ENCODE measurements at places on chromosomes 2 and 18. TPM values are rescaled to one million over a fixed set of nuclear protein-coding genes. Genes with fewer than 3 reads are reported as not detected.

The INO80D gene
- total RNA-seq = 33.2 TPM

DNA sequence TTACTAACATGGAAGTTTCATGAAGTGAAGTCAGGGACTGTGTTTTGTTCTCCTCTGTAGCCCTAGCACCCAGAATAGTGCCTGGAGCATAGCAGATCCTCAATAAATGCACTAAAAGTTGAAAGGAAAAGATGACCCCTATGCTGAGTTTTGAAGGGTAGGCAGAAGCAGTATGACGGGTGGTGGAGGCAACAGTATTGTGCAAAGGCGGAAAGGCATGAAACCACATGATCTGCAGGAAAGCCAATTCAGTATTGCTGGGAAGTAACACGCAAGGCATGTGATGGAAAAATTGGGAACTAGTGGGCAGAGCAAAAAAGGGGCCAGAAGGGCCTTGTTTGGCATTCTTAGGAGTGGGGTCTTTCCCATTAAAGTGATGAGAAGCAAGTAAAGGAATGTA, 23.1 kb downstream of the DTNB start:
- peaks cover 7% of the 10 kb centered on the region for H3K36me3 ChIP-seq
- no peak for DNase-seq
- H3K4me1 ChIP-seq = no peaks in the 10 kb centered on the region
- H3K4me3 ChIP-seq = no peak overlapping the region
- H3K27me3 ChIP-seq = no peaks in the 10 kb centered on the region

GRCh38 chr2:163138947-163139346, 300.4 kb upstream of the KCNH7 start:
- no peaks in the 10 kb centered on the region for H3K36me3 ChIP-seq
- H3K4me3 ChIP-seq = no peak overlapping the region
- H3K27ac ChIP-seq = no peak overlapping the region
- H3K27me3 ChIP-seq = no peaks in the 10 kb centered on the region

DNA sequence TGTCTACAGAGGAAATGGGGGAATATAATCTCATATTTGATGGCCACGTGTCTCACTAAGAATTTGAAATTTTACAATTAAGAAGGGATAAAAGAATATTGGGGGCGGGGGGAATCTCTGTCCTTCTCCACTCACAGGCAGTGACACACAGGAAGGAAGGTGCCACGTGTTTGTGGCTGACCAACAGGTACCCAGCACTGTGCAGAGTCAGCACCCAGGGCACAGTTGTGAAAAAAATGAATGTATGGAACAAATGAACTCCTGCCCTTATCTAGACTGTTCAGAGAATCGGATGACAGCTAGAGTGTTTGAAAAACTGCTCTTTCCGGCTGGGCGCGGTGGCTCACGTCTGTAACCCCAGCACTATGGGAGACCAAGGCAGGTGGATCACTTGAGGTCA, 317.0 kb upstream of the MYT1L start:
- H3K36me3 ChIP-seq = no peaks in the 10 kb centered on the region
- H3K27ac ChIP-seq = no peak overlapping the region
- DNase-seq = no peak
- H3K27me3 ChIP-seq = no peaks in the 10 kb centered on the region
- H3K4me3 ChIP-seq = no peak overlapping the region

The MYOM1 gene
- total RNA-seq = 0.53 TPM

DNA sequence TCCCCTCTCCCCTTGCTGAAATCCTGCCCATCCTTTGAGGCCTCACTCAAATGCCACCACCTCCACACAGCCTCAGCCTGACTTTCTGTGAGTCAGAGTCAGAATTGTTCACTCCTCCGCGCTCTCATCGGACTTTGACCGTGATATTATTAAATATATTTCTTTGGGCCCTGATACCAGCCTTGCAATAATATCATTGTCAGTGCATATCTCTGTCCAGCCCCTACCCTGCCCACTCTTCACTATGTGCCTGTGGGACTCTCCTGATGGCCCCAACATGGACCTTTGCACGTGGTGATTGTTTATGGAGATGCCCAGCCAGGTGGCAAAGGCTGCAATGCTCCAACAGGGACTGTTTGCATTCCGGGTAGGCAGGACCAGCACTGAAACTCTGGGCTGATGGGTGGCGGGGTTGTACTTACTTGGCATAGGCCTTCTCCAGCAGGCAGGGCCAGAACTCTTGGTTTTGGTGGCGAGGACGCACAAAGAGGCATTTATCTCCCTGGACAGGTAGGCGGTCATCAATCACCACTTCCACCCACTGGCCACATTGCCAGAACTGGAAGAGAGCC, 37.3 kb downstream of the CAPN13 start:
- no peak overlapping the region for H3K4me3 ChIP-seq
- H3K27ac ChIP-seq = no peak overlapping the region
- no peak for DNase-seq
- H3K27me3 ChIP-seq = no peaks in the 10 kb centered on the region
- H3K4me1 ChIP-seq = peaks cover 11% of the 10 kb centered on the region

GRCh38 chr2:27838502-27838901, 51.7 kb downstream of the RBKS start:
- H3K4me1 ChIP-seq = no peaks in the 10 kb centered on the region
- no peaks in the 10 kb centered on the region for H3K27me3 ChIP-seq
- no peak overlapping the region for H3K4me3 ChIP-seq
- no peaks in the 10 kb centered on the region for H3K36me3 ChIP-seq

DNA sequence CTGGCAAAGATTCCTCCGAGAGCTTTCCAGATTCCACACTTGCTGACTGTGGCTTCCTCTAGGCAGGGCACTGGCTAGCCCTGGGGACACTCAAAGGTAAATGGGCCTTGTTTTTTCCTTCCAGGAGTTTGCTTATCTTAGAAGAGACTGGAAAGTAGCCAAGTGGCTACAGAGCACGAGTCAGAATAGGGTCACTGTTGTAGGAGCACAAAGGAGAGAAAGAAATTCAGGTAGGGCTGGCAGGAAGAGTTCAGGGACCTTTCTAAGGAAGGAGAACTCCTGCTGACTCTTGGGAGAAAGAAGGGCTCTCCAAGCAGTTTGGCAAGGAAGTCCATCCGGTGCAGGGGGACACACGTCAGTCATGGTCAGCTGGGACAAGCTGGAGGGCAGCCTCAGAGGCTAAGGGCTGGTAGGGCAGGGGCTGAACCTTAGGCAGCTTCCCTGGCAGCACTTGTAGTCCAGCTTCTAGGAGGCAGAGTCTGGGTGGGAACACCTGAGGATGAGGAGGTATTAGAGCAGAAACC, 39.5 kb downstream of the NIFK start:
- H3K36me3 ChIP-seq = no peaks in the 10 kb centered on the region
- no peak for DNase-seq
- peaks cover 23% of the 10 kb centered on the region for H3K4me1 ChIP-seq
- H3K27me3 ChIP-seq = no peaks in the 10 kb centered on the region

- H3K4me3 ChIP-seq = no peak overlapping the region
- DNase-seq = no peak
- no peaks in the 10 kb centered on the region for H3K4me1 ChIP-seq
- peaks cover 3% of the 10 kb centered on the region for H3K36me3 ChIP-seq
These were observed 55.0 kb downstream of the MAPK4 start for GRCh38 chr18:50614838-50615237.

GRCh38 chr18:49967171-49967570, 153.8 kb upstream of the ACAA2 start:
- H3K4me3 ChIP-seq = no peak overlapping the region
- no peak overlapping the region for H3K27ac ChIP-seq
- no peaks in the 10 kb centered on the region for H3K36me3 ChIP-seq
- no peaks in the 10 kb centered on the region for H3K4me1 ChIP-seq
- DNase-seq = no peak

The CYS1 gene
- total RNA-seq = 1.2 TPM

DNA sequence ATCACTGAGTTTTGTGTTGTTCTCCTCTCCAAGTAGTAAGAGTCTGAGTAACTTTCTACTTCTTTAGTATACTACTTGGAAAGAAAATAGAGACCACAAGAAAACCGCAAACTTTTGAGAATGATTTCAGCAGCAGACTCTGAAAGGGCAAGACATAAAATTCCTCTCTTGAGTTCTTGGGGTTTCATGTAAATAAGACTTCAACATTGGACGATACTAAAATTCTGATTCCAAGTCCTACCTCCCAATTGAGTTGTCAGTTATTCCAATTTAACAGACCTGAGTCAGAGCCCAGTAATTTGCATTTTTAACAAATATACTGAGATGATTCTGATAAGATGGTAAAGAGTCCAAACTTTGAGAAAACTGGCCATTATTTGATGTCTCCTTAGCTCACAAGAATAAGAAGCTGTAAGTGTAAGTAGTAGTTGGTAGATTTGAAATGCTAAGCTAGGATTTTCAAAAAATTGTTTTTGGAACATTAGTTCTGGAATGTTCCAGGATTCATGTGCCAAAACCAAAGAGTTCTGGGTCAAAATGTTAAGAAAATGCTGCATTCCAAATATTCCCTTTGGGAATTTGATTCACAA, 261.6 kb upstream of the SPOPL start:
- H3K4me3 ChIP-seq = no peak overlapping the region
- no peak for DNase-seq
- no peak overlapping the region for H3K27ac ChIP-seq
- no peaks in the 10 kb centered on the region for H3K27me3 ChIP-seq
- H3K4me1 ChIP-seq = peaks cover 16% of the 10 kb centered on the region

The SERPINB11 gene
- not detected for total RNA-seq

The NDC80 gene
- 43.0 TPM for total RNA-seq
